CD4-positive, alpha-beta T cell treated with Interleukin-10 for 1 hour (primary cell): ENCODE measurements at places on chromosomes 4 and X.
A peak's percentile ranks its signal among the peaks of the same experiment; 100 is the strongest.

DNA sequence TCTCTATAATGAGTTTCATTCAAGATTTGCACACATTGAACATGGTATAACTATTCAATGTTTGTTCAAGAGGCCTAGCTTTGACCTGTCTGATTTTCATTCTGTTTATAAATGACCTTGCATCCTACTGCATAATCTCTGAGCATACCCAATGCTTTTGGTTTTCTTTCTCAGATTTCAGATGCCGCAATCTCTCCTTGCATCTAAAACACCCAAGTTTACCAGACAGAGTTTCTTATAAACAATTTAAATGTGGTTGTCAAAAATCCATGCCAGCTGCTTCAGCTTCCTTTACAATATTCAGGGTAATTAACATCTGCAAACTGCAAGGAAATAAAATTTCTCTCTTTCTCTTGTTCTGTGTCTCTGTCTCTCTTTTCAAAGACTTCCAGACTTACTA, 123.0 kb upstream of the PCDH18 start:
- DNase-seq = no peak

DNA sequence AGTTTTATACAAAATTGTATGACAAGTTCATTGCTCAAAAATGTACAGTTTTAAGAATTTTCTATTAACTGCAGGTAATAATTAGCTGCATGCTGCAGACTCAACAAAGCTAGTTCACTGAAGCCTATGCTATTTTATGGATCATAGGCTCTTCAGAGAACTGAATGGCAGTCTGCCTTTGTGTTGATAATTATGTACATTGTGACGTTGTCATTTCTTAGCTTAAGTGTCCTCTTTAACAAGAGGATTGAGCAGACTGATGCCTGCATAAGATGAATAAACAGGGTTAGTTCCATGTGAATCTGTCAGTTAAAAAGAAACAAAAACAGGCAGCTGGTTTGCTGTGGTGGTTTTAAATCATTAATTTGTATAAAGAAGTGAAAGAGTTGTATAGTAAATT, 131.0 kb downstream of the TET2 start:
- no peak for DNase-seq

- no peak for DNase-seq
Observed at GRCh38 chr4:131613086-131613823, 1535.8 kb upstream of the PCDH10 start.

DNA sequence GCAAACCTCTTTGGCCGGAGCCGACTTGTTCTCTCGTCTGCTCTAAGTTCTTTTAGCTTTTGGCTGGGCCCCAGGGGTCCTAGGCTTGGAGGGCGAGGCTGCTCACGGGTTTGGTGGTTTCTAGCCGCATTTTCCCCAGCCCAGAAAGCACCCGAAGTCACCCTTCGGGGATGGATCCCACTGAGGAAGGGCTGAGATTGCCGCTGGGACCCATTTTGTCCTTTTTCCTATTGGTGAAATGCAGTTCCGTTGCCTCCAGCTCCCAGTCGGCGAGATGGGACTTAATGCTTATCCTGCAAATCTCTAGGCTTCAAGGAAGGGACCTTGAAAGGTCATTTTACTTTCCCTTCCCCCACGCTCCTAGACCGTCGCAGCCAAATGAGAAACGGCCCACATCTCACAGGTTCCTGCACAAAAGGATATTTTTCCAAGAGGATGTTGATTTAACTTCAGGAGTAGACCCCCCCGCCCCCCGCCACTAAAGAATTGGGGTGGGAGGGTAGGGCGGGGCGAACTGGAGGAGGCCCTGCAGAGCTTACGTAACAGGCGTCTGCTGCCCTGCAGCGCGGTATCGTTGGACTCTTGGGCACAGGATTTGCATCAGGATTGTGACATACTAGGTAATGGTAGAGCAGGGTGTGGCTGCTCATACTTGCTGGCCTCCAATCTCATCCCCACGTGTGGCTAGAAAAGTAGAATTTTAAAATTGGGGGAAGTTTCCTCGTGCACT, 564 bp downstream of the PGK1 start:
- peak; percentile 59 for DNase-seq

DNA sequence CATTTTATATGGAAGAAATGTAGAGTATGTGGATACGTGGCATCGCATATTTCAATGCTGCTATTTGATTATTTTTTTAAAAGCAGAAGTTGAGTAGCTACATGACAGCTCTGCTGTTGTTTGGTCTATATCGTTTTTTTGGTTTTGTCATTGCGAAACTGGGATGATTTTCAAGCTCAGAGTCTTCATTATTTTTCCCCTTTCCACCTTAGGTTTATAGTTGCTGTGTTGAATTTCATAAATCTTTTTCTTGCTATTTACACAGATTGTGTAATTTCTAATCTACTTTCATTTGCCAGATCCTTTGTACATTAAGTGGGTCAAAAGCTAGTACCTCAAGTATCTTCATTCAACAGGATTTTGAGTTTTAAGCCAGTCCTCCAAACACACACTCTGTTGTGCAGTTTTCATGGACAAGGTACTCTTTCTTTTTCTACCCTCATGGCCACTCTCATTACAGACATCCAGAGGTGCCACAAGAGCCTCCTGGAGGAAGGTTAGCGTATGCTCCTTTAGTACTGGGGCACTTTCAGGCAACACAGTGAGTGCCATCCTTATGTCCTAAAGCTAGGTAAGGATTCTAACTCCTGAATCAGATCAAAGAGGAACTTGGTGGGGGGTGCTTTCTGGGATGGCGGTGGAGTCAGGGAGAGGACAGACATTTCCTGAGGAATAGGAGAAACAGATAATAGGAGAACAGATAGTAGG, 123.2 kb downstream of the FHIP1A start:
- DNase-seq = no peak

- no peak for DNase-seq
Observed at GRCh38 chr4:26065833-26066232, 151.8 kb downstream of the SMIM20 start.

- no peak for DNase-seq
Observed at GRCh38 chr4:24497221-24497620, 87.1 kb downstream of the DHX15 start.

- DNase-seq = no peak
Observed at GRCh38 chr4:158316264-158316663, 106.0 kb downstream of the TMEM144 start.

DNA sequence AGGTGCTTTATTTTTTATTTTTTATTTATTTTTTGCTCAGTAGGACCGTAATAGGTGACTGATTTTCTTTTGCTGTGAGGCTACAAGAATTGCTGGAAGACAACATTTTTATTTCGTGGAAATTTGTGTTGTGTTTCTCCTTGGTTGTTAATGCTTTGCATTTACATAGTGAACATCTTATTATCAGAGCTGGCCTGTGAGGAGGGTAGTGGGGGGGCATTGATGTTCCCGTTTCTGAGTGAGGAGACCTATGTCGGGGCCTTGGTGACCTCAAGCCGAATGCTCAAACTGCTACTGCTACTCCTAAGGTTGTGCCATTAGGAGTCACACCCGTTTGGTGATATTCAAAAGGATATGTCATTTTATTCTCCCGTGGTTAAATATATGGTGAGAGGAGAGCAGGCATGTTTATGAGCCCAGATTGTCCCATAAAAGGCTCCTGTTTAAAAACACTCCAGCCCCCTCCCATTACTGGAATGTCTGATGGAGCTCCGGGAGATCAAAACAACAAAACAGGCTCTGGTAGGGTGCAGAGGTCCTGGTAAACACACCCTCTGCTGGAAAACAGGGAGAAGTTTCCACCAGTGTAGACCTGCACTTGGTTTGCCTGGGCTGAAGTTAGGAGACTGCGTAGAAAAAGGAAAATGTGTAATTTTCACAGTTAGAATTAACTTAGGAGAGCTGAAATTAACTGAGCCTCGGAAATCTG, 5.6 kb downstream of the PDGFRA start:
- no peak for DNase-seq

GRCh38 chrX:26037367-26037766, 100.8 kb upstream of the MAGEB18 start:
- DNase-seq = no peak

GRCh38 chr4:54165011-54165410, 64.1 kb upstream of the PDGFRA start:
- DNase-seq = no peak

DNA sequence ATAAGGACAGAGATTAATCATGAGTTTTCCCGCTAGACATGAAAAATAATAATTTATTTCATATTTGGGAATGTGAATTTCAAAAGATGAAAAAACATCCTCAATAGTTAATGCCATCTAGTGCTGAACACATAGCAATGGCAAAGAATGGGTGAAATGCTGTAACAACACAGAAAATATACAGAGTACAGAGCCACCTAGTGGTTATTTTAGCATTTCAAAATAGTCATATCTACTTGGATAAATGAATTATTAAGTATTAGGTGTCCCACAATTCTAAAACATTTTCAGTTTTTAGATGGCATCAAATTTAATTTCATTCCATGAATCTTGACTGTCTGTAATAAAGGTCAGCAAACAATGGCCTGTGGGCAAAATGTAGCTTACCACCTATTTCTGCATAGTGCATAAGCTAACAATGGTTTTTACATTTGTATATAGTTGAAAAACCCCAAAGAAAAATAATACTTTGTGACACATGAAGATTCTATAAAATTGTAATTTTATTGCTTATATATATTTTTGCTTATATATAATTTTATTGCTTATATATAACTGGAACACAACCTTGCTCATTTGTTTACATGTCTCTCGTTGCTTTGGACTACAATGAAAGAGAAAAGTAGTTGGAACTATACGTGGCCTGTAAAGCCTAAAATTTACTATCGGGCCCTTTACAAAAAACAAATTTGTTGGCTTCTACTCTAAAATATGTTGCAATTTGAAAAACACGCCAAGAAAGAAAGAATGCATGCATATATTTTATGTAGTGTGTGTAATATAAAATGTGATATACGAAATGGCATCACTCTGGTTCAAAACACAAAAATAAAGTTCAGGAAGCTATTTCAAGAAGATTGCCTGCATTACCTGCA, 99.1 kb upstream of the FAM47C start:
- DNase-seq = no peak

DNA sequence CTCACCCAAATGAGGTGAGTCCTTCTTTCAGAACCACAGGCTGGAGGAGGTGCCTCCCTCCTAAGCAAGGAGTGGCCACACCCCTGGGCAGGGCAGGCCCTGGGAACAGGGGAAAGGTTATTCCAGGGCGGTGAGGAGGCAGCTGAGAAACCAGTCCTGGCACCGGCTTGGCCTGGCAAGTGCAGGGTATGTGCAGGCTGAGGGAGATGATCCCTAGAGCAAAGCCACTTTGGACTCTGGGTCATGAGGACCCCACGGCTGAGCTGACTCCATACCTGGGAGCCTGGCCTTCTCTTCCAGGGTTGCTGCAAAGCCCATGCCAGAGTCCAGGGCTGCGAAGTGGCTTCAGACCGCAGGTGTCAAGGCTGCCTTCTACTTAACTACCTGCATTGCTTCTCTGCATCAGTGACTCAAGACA, 49.5 kb upstream of the HELT start:
- DNase-seq = no peak

DNA sequence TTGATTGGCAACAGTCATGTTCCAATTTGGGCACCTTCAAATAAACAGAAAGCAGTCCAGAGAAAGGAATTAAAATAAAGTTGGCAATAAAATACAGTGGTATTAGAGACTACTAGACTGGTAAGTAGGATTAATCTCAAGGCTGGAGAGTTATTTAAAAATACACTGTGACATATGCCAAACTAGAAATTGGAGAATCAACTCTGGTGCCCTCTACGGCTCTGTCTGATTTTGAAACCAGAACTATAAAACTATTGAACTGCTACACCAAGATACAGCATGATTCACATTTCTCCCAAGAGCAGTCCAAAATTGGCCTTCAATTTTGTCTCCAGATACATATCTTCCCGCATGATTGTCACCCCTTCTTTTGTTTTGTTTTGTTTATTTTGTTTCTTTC, 78.7 kb upstream of the FAM47B start:
- DNase-seq = no peak

DNA sequence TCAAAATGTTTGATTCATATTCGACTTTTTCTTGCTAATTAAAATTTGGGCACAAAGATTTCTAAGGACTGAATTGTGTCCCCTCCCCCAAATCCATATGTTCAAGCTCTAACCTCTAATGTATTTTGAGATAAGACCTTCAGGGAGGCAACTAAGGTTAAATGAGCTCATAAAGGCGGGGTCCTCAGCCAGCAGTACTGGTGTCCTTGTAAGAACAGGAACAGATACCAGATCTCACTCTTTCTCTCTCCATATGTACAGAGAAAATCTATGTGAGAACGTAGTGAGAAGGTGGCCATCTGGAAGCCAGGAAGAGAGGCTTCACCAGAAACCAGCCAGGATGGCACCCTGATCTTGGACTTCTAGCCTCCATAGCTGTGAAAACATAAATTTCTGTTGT, 116.9 kb downstream of the VEGFC start:
- DNase-seq = no peak

GRCh38 chr4:140286456-140286855, 87.0 kb upstream of the SCOC start:
- no peak for DNase-seq

DNA sequence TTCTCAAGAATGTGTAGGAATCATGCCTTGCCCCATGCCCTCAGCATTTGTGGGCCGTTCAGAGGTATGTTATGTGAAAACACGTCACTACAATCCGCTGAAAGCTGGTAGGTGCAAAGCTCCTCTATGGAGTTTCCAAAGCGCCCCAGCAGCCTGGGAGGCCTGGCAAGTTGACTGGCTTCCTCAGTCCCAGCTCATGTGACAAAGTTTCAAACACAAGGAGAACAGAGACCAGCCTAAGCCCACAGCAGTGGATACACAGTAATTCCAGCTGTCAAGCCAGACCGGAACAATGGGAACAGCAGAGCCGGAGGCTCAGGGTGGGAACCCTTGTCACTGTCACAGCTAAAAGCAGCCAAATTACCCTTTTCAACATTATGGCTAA, 33.5 kb downstream of the NAT8L start:
- no peak for DNase-seq

GRCh38 chr4:113537628-113538027, 223.9 kb downstream of the CAMK2D start:
- DNase-seq = no peak

- no peak for DNase-seq
Observed at GRCh38 chrX:51598899-51599298, 19.8 kb downstream of the CENPVL3 start.

DNA sequence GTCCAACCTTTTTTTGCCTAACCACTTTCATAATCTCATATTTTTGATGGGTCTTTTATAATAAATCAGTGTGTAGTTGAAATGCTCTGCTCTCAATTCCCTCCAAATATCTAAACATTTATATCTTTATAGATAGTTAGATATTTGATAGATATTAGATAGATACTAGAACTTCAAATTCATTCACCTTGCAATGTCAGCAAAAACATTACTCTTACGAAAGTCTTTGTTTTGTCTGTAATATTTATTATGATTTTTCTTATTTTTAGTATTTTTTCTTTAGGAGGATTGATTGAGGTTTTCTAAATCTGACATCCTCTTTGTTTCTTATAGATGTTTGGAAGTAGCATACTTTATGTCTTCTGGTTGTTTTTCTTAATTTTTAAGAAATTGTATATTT, 2563.6 kb downstream of the PCDH7 start:
- no peak for DNase-seq

DNA sequence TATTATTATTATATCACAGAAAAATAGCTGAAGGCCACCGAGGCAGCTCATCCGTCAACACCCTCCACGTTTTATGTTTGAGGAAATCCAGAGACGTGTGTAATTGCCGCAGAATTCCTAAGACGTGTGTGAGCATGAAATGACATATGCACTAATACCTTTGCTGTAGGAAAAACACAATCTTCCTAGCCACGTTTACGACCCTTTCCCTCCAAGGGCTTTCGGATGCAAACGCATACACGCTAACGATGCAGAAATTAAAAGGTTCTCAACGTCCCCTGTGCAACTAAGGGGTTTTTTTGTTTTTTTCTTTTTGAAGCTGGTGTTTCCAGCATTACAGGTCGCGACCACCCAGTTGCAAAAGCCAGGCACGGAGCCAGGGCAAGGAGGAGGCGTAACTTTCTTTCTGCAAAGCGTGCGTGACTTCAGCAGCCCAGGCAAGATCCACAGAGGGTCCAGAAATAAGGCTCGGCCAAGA, 33.8 kb downstream of the CRLF2 start:
- DNase-seq = no peak
